ENCODE measurements at places on chromosomes 6 and 20.
A peak's percentile ranks its signal among the peaks of the same experiment; 100 is the strongest.

GRCh38 chr20:32964575-32964974 lies 39.7 kb downstream of the SUN5 start:
- no peak for DNase-seq

- no peak for DNase-seq
Measured at GRCh38 chr6:43886717-43887339, 116.8 kb downstream of the VEGFA start.

DNA sequence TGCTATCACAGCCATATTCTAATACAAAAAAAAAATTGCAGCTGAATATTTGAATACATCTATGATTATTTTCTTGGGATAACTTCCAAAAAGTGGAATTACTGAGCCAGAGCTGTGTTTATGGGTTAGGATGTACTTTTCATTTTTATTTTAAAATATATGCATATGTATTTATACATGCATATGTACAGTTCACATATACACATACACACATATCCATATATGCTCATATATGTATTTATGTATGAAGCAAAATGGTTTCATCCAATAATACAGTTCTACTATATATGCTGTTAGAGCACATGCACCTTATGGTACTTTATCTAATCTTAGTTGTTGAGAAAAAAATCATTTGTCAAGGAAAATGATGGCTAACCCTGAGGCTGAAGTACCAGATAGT lies 54.9 kb downstream of the TSHZ2 start:
- DNase-seq, result no peak

GRCh38 chr6:71396410-71396801 lies 107.8 kb downstream of the OGFRL1 start:
- DNase-seq, result no peak

DNA sequence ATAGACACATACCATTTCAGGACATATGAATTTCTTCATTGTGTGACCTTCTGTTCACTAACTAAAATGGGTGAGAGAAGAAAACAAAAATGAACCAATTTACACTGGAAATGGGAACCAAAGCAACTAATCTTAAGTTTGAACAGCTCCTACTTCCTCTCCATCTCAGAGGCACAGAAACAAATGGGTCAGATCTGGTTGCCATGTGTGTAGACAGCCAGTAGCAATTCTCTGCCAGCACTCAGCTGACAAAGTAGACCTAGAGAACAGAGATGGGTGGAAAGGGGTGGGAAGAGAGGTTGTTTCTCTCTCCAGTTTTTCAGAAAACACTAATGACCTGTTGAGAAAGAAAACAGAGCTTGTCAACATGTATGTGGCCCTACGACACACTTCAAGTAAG lies 14.3 kb upstream of the POPDC3 start:
- no peak for DNase-seq

DNA sequence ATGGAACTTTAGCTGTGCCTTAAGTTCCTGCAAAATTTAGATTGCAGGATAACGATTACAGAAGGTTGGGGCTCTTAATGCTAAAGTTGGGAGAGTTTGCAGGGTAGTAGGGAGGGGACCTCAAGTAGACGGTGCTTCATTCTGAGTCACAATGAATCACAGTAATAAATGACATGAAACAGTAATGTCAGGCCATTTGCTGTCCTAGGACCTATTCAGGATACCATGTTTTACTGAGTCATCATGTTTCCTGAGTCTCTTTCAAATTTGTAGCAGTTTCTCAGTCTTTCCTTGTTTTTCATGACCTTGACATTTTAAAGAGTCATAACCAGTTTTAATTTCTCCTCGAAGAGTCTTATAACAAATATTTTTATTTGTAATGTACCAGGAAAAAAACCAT lies 406.9 kb upstream of the MAP3K7 start:
- no peak for DNase-seq

GRCh38 chr20:64196847-64197306 lies 32.6 kb downstream of the MYT1 start:
- DNase-seq, result no peak

DNA sequence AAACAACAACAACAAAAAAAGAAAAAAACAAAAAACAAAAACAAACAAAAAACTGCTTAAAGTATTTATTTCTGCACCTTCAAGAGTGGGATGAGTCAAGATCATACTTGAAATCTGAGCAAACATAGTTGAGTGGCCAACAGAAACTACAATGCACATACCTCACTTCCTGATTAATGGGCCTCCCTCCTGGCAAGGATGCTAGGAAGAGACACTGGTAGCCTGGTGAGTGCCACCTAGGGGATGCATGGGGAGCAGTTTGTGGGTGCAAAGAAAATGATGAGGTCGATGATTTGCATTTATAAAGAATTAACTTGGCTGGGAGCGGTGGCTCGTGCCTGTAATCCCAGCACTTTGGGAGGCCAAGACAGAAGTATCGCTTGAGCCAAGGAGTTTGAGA lies 808.1 kb downstream of the MAFB start:
- DNase-seq, result peak; percentile 22

GRCh38 chr6:138450445-138450844 lies 46.4 kb downstream of the HEBP2 start:
- DNase-seq, result no peak

DNA sequence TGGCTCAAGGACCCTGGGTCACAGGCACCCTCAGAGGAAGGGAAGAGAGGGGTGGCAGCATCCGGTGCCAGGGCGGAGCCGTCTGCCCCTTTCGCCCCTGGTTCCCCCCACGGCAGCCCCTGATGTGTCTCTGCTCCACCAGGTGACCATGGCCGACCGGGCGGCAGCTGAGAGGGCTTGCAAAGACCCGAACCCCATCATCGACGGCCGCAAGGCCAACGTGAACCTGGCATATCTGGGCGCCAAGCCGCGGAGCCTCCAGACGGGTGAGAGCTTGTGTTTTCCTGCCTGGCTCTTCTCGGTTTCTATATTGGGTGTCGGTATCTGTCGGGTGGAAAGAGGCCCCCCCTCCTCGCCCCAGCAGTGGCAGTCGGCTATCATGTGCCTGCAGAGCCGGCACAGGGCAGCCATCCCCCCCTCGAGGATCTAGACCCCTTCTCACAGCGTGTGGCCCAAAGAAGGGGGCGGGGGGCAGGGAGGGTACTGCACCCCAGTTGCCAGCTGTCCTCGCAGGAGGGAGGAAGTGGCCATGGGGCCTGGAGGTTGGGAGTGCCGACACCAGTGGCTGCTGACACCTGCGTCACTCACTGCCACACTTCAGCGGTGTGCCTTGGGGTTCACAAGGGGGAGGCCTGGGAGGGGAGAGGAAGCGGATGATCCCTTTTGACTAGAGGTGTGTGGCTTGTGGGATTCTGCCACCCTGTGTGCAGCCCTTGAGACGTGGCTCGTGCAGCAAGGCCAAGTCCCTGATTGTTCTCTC lies 1.5 kb downstream of the RBM38 start:
- DNase-seq, result no peak

DNA sequence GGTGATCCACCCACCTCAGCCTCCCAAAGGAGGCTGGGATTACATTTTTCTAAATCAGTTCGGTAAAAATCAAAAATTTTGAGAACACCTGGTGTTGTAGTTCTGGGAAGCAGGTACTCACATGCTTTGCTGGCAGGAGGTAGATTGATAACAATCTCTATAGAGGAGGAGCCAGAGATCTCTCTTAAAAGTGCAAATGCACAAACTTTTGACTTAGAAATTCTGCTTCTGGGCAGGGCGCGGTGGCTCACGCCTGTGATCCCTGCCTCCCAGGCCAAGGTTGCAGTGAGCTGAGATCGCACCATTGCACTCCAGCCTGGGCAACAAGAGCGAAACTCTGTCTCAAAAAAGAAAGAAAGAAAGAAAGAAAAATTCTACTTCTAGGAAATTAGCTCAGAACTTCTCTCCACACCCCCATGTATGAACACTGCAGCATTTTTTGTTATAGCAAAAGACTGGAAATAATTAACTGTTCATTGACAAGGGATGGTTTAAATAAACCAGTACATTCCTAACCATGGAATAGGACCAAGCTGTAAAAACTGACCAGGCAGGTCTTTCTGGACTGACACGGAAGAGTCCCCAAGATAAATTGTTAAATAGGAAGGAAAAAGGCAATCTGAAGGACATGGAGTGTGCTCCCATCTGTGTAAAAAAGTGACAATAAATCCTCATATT lies 14.4 kb upstream of the TRIB3 start:
- no peak for DNase-seq

DNA sequence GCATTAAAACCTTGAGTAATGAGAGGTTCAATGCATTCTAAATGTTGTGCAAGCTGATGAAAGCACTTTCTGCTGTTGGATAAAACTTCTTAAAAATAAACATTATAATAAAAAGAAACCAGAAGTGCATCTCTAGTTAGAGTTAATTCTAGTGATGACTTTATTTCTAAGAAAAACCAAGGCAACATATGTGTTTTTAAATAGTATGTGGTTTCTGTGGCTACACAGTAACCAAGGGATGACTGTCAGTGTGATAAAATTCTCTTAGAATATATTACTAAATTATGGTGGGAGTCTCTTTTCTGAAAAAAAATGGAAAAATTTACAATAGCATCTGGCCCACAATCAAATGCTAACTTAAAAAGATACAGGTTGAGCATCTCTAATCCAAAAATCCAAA lies 117.0 kb downstream of the ME1 start:
- DNase-seq, result no peak

DNA sequence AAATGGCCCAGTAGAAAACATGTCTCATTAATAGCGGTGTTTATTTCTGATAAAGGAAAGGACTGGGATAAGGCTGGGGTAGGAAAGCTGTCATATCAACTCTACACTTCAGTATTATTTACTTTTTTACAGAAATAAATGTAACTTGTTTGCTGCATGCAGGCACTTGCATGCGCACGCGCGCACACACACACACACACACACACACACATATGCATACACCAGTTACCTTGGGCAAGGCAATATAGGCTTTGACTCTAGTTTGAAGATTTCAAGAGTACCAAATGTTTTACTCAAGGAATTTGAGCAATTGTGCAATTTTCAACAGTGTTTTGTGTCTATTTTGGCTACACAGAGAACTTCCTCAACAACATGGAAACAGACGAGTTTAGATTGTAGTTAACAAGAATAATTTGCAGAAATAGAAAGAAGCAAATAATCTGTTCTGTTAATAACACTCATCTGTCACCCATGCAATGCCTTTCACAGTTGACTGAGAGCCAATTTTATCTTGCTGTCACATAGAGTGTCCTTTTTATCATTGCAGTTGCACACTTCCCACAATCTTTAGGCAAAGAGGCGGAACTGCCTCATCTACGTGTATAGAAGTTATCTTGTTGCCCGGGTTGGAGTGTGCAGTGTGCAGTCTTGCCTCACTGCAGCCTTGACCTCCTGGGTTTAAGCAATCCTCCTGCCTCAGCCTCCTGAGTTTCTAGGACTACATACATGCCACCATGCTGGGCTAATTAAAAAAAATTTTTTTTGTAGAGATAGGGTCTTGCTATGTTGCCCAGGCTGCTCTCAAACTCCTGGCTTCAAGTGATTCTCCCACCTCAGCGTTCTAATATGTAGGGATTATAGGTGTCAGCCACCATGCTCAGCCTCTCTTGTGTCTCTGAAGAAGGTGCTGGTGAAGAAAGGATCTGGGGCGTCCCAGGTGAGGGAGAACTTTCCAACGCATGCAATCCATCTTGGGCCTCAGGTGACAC lies 74.8 kb upstream of the SHLD1 start:
- no peak for DNase-seq

DNA sequence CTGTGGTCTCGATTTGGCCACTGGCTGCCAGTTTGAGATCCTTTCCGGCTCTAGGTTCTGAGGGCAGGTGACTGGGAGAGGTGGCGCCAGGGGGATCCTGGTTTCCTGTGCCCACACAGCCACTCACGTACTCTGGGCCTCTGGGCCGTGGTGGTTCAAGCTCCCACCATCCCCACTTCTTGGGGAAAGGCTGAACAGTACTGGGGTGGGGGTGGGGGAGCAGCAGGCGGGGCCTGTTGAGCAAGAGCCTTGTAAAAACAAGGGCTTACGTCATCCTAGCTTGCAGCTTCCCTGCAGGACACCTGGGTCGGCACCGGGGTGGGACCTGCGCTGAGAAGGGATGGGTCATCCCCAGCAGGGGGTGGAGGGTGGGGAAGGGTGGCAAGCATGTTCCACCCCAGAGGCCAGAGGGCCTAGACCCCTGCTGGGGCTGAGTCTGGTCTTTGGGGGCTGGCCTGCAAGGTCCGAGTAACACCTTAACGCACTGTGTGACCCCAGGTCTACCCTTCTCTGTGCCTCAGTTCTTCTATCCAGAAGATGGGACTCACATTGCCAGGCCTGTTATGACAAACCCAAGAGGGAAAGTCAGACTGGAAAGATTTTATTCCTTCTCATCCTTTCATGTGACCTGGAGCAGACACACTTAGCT lies 3.1 kb upstream of the CEBPB start:
- no peak for DNase-seq

- DNase-seq, result no peak
Measured at GRCh38 chr6:19824058-19824807, 12.9 kb upstream of the ID4 start.

- no peak for DNase-seq
Measured at GRCh38 chr6:8130399-8130798, 28.1 kb upstream of the EEF1E1 start.

DNA sequence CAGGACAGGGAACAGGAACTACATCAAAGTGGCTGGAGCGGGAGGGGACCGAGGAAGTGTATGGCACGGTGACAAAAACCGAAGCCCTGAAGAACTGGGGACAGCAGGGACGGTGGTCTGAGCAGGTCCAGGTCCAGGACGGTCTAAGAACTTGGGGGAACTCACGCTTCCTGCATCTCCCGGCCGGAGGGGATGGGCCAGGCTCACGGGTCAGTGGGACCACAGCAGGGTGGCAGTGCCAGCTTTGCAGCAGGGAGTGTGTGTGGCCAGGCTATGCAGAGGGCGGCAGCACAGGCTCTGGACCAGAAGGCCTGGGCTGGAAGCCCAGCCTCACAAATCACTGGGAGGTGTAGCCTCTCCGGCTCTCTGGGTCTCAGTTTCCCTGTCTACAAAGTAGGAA lies 123.8 kb downstream of the BMP7 start:
- no peak for DNase-seq

DNA sequence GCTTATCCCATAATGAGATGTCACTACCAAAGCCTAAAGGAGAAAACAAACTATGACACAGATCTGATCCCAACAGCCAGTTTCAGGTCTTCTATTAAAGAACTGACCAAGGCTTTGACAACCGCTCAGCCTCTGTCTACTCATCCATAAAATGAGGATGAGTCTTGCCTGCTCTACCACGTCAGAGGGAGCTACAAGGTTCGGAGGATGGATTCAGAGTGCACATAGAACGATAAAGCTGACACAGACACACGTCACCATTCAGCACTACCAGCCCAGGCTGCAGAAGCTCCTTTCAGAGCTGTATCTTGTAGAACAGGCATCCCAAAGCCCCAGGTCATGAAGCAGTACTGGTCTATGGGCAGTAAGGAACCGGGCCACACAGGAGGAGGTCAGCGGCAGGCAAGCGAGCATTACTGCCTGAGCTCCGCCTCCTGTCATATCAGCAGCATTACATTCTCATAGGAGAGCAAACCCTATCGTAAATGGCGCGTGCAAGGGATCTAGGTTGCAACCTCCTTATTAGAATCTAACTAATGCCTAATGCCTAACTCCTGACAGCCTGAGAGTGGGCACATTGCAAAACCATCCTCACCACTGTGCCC lies 25.1 kb downstream of the KIF16B start:
- DNase-seq, result no peak

Data from NCI-H748 treated with DMSO at 0.1 percent for 48 hours (cell line).